ENCODE measurements at places on chromosomes 1 and 21.

DNA sequence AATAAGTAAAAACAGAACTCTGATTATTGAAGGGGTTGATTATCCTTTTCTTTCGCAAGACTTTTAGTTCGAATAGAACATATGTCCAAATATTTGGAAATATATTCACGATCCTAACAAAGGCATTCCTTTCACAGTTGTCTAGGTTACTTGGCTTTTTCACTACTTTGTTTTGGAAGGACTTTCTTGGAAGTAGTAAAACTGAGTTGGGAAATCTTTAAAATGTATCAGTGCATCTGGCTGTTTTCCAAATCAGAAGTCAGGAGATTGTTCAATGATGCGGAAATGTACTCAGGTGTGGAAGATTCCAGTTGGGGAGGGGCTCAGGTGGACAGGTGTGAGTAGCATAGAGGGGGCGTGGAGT is 67.1 kb downstream of the SH3BGR start:
- DNase-seq = no peak

- peak; percentile 59 for DNase-seq
Measured at GRCh38 chr1:31701091-31701736, 2.6 kb downstream of the COL16A1 start.

DNA sequence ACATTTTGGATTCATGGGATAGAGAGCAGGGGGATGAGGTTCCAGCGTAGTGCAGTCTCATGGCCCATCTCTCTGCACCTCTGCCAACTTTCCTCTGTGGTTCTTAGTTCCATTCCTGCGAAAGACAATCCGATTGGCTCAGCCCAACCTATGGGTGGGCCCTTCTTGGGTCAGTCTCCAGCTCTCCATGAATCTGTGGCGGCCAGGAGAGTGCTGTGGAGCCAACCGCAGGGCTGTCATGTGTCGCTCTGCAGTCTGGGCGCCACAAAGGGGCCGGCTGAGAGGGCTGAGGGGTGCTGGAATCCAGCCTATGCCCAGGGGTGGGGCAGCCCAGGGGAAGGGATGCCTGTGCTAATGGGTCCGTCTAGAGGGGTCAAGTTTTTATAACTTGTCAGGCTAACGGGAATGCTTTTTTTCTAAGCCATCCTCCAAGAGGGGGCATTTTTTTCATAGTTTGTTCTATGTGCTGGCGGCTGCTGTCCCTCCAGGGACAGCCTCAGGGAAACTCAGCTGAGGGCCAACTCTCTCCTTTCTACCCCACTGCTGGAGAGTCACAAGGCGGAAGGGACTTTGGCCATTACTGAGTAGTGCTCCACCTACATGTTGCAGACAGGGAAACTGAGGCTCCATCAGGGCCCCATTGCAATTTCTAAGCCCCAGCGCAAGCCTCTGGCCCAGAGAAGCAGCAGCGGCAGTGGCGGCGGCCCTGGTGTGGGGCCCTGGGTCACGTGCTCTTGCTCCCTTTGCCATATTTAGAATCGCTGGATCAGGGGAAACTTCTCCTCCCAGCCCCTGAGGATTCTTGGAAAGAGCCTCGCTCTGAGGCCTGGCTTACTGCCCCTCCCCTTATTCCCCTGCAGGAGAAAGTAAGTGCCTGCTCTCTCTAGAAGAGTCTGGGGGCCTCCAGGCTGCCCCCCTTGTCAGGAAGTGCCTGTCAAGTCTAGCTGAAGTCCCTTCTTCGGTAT is 23.4 kb downstream of the KCNQ4 start:
- DNase-seq = no peak

DNA sequence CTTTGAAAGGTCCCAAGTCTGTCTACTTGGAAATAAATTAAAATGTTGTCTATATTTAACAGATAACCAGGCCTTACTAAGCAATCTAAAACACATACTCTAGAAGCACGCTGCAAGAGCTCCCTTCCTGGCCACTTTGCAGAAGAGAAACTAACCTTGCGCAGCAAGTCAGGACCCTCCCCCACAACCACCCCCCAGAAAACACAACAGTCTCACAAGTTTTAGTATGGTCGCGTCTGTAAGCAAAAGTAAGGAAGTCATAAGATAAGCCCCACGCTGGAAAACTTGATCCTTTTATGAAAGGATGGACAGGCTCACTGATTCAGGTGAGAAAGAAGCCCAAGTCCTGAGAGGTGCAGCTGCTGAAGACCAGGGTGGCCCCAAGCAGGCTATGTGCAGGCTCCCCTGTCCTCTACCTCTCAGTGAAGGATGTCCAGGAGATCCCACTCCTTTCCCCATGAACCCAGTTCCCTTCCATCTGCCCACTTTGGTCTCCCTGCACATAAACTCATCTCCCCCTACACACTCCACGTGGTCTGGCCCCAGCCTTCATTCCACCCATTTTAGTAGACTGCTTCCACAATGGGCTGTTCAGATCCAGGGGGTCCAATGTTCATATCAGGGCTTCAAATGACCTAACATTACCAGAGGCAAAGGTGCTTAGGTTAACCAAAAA is 23.8 kb downstream of the HIVEP3 start:
- no peak for DNase-seq

- no peak for DNase-seq
Measured at GRCh38 chr1:201500670-201501120, 6.2 kb downstream of the CSRP1 start.

GRCh38 chr1:53401813-53402745 is 57.1 kb upstream of the DMRTB1 start:
- no peak for DNase-seq

- DNase-seq = no peak
Measured at GRCh38 chr21:22711636-22712035, 1713.4 kb downstream of the NCAM2 start.

GRCh38 chr1:210800756-210801155 is 333.2 kb downstream of the KCNH1 start:
- DNase-seq = no peak

GRCh38 chr1:19465123-19465522 is 20.2 kb downstream of the CAPZB start:
- no peak for DNase-seq

DNA sequence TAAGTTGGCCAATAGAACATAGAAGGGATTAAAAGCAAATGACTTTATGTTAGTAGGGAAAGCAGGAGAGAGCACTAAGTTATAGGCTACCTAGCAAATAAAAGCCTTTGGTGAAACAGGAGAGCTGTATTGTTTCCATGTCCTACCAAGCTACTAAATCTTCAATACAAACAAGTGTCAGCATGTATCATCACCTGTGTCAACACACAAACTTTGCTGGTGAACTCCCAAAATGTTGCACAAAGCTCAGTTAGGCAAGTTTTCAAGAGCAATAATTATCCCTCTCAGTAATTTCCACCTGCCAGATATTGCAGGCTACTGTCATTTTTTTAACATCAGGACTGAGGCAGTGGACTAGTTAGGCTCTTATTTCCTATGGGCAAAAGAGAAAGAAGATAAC is 77.7 kb upstream of the ADAM30 start:
- DNase-seq = no peak

GRCh38 chr1:155479205-155479604 is 83.4 kb downstream of the ASH1L start:
- DNase-seq = no peak

DNA sequence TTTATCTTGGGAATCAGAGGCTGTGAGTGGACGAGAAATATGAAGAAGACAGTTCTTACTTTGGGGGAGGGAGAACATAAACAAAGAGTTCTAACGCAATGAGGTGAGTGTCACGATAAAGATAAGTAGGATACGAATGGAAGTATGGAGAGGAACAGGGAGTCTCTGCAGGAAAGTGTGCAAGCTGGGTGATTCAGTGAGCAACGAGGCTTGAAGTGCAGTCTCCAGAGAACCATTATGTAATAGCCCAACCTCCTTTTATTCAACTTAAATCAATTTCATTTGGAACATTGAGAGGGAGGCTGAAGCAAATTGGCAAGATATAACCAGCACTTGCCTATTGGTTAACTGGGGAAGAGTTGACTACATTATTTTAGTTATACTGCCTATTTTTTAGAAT is 99.3 kb upstream of the PLD5 start:
- DNase-seq = no peak

DNA sequence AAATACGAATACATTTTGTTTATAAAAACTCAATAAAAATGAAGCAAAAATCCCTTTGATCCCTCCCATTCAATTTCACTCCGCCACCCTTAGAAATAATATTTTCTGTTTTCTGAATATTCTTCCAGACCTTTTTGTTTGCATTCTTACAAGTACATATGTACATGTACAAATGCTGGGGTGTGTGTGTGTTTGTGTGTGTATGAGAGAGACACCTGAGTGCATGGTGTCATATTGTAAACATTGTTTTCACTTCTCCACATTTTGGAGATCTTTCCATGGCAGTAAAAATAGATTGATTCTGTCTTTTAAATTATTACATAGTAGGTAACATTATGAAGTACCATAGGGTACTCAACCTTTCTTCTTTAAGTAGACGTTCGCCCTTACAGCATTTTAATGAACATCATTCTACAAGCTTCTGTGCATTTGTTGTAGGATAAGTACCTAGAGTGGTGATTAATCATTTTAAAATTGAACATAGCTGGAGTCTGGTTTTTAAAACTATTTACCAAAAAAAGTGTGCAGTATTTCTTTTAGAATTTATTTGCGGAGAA is 1.3 kb upstream of the MPC2 start:
- DNase-seq = no peak

DNA sequence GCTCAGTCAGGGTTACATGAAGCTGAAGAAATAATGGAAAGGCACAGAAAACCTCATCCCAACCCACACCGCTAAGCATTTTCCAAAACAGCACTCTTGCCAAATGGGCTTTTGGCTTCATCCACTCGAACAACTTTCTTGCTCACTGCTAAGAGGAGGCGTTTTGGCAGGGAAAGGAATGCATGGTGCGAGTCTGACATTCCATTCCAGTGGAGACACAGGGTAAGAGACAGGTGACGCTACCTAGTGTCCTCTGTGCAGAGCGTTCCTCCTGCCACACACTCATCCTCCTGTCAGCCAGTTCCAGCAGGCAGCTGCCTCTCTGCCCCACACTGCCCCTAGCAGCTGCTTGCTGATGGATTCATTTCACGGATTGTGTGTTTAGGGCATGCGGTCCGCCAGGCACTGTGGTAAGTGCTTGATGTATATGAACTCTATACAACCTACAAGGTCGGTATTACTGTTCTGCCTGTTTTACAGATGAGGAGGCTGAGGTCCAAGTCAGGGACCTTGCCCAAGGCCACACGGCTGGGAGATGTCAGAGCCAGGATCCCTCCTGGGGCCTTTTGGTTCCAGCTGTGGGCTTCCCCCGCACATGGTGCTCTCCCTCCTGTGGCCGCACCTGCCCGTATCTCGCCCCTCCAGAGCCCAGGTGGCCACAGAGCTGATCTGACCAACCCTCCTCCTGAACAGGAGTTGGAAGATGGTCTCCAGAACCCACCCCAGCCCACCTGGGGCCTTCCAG is 25.7 kb upstream of the BACE2 start:
- no peak for DNase-seq

DNA sequence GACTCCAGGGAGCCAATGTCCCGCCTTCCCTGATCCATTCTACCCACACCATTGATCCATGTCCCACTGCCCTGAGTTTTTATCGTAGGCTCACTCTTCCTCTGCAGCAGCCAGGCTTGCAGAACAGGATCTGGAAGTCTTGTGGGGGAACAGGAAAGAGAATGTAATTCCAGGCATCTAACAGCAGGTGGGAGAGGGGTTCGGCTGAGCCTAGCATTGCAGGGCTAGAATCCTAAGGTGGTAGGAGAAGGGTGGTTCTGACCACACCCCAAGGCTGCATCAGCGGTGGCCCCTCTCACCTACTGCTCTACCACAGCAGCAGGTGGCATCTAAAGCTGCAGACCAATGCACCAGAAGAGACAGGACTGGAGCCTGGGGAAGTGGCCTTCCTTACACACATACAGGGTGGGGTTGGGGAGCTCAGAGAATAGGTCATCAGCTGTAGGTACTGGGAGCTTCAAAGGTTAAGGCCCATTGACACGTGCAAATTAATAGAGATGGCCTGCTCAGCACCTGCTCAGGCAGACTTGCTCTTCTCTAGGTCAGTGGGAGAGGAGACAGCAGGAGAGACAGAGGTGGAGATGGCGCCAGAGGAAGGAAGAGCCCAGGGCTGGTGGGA is 20.5 kb downstream of the KNCN start:
- DNase-seq = no peak

DNA sequence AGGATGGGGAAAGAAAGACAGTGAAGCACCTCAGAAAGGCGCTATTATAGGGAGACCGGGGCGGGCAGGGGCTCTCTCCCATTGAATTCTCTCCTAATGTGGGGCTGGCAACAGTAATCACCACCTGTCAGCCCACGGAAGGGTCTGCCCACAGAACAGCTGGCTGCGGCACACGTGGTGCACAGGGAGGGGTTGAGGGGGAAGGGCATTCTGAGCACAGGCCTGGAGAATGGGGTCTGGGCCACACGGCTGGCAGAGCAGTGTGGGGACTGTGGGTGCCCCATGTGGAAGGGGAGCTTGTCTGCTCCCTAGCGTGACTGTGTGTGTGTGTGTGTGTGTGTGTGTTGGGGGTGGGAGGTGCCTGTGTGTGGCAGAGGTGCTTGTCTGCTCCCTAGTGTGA is 4.1 kb downstream of the OLFML3 start:
- DNase-seq = no peak

- DNase-seq = no peak
Measured at GRCh38 chr21:28230559-28230958, 762.1 kb downstream of the LTN1 start.

GRCh38 chr1:208631506-208631905 is 387.3 kb upstream of the PLXNA2 start:
- DNase-seq = no peak

- peak; percentile 43 for DNase-seq
Measured at GRCh38 chr1:172566196-172566997, 33.4 kb downstream of the SUCO start.

DNA sequence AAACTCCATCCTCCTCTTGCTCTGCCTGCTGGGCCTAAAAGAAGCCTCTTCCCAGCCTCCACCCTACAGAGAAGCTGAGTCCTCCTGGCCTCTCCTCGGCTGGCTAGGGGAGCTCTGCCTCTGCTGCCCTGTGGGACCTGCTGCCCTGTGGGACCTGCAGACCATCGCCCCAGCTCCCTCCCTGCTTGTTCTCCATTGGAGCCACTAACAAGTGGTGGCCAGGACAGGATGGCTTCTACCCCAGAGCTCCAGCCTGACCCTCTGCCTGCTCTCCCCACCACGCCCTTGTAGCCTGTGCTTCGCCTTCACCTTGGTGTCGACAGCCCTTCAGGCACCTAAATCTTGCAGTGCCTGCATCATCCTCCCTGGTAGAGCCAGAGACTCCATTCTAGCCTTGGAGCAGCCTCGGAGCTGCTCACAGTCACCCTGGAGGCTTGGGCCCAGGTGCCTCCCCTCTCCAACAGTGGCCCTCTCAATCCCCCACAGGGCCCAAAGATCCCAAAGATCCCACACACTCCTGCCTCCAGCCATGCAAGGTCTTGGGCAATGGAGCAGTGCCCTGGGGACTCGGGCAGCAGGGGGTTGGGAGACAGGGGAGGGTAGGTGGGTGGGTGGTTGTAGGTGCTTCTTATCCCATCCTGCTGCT is 3.0 kb downstream of the EPS8L3 start:
- DNase-seq = no peak

DNA sequence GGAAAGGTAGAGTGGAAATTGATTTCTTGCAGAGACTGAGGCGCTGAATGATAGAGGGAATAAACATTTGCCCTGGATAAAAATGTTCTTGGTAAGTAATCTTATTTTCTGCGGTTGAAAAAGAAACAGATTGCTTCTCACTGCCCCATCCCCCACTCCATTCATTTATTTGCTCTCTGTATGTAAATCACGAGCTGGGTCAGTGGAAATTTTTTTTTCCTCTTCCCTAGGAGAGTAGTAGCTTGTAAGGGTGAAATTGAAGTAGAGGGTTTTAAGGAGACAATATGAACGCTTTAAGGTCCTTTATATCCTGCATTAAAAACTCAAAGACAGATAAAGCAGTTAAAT is 1.4 kb upstream of the BRINP3 start:
- no peak for DNase-seq

- DNase-seq = no peak
Measured at GRCh38 chr1:193747579-193747978, 561.2 kb upstream of the B3GALT2 start.

Data from activated naive CD4-positive, alpha-beta T cell treated with anti-CD3 and anti-CD28 coated beads for 36 hours (primary cell).